ENCODE measurements at places on chromosomes 11 and 22. TPM values are rescaled to one million over a fixed set of nuclear protein-coding genes. Genes with fewer than 3 reads are reported as not detected.

The SLC5A1 gene
- polyA plus RNA-seq: not detected

The PDGFB gene
- polyA plus RNA-seq: 0.13 TPM

GRCh38 chr22:29799217-29799680, 32.1 kb downstream of the UQCR10 start:
- peak; percentile 68 for DNase-seq

DNA sequence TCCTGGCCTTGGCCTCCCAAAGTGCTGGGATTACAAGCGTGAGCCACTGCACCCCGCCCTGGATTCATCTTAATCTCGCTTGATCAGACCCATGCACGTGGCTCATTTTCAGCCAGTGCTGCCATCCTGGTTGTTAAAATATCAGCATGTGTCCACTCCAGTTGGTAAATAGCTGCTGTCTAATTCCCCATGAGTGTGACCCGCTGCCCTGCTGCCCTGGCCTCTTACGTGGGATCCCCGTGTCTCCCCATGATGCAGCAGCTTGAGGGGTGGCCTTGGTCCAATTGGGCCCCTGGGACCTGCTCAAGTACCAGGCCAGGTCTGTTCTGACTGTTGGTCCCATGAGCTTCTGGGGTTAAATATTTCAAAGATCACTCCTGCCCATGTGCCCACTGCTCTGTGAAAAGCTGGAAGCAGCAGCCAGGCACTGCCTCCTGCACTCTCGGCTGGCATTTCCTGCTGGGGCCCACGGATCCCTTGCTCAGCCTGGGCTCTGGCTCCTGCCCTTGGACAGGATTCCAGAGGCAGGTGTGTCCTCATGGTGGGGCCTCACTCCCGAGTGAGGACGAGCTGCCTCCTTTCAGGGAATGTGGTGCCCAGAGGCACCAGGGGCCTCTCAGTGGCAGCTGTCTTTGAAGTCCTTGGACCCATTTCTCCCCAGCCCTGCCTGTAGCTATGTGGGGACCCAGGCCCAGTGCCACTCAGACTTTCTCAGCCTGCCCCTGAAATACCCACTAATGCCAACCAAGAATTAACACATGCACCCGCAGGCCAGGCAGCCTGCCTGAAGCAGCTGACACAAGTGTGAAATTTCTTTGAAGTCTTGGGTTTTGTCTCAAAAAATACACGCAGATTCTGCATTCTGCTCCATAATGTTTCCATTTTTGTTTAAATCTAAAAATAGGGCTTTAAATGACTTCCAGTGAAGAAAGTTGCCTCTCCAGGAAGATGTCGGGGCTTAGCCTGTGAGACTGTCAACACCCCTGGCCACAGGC, 38.1 kb upstream of the PRDM11 start:
- no peak for DNase-seq

The MS4A15 gene
- not detected for polyA plus RNA-seq

The SH3BP1 gene
- polyA plus RNA-seq: 5.8 TPM

GRCh38 chr11:62370743-62371440, 33.6 kb downstream of the ASRGL1 start:
- no peak for DNase-seq

DNA sequence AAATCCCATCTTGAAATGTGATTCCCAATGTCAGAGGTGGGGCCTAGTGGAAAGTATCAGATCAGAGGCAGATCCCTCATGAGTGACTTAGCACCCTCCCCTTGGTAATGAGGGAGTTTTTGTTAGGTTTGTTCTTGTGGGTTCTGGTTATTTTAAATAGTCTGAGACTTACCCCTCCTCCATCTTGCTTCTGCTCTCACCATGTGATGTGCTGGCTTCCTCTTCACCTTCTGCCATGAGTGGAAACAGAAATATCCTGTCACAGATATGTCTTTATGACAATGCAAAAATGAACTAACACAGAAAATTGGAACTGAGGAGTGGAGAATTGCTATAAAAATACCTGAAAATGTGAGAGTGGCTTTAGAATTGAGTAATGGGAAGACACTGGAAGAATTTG, 33.1 kb downstream of the TMEM225 start:
- DNase-seq: no peak

DNA sequence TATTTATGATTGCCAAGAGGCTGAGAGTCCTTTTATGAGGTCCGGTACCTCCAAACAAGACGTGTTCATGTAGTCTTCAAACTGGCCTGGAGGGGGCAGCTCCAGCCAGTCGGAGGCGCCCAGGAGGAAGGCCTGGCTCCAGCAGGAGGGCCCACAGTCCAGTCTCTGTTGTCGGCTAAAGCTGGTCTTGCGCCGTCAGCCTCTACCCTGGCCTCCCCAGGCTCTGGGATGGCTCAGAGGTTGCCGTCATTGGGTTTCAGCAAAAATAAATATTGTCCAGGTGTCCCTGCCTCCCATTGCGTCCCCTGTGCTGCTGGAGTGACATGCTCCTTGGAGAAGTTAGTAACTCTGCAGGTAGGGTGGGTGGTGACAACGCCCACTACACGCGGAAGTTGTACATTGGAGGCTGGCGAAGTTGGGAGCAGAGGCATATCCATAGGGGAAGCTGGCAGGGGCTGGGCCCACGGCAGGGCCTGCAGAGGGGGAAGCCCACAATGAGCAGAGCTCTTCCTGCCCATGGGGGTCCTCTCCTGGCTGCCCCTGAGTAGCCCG, 1.0 kb upstream of the SLC25A1 start:
- DNase-seq: peak; percentile 36

- DNase-seq: no peak
Observed at GRCh38 chr22:46687048-46687444, 51.0 kb downstream of the CERK start.

- DNase-seq: no peak
Observed at GRCh38 chr11:1624621-1625020, 2.7 kb upstream of the KRTAP5-4 start.

DNA sequence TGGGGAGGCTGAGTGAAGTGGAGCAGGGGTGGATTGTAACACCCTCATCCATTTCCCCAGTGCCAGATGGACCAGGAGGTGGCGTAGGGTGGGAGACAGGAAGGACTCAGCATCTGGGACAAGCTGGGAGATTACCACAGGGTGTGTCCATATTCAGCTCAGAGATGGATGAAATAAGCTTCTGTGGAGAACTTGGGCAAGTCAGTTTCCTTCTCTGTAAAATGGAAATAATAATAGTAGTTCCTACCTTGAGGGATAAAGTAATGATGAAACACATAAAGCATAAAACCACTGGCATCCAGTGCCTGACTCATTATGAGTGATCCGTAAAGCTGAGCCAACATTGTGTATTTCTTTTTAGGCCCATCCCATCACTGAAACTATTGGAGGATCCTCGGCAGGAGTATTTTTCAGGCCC, 607 bp upstream of the ROBO4 start:
- peak; percentile 79 for DNase-seq

DNA sequence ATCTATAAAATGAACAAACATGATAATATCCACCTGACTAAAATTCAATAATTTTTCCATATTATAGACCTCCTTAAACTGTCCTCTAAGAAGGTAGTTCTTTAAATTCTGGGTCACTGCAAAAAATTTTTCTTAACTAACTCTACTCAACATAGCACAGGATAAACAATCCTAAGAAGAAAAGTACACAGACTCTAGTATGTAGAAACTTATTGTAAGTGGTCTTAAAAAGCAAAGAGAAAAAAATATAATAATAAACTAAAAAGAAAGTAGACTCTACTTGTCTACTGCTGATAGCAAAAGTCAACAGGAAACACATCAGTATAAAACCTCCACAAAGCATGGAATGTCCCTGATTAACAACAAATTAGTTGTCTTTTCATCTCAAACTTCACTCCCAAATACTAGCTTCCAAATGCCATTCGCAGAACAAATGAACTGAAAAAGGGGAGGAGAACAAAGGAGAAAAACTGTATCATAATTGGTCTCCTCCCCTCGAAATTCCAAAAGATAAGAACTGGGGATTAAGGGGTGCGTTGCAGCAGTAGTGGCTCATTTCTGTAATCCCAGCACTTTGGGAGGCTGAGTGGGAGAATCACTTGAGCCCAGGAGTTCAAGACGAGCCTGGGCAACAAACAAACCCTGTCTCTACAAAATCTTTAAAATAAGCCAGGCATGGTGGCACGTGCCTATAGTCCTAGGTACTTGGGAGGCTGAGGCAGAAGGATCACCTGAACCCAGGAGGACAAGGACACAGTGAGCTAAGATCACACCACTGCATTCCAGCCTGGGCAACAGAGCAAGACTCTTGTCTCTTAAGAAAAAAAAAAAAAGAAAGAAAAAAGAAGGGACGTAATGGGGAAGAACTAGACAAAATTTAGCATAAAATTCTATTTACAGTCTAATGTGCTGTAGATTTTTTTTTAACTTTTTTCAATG, 6.5 kb downstream of the FCHSD2 start:
- DNase-seq: no peak

All from BJ (cell line).